LoVo (cell line): ENCODE measurements at places on chromosomes 12 and 14.

DNA sequence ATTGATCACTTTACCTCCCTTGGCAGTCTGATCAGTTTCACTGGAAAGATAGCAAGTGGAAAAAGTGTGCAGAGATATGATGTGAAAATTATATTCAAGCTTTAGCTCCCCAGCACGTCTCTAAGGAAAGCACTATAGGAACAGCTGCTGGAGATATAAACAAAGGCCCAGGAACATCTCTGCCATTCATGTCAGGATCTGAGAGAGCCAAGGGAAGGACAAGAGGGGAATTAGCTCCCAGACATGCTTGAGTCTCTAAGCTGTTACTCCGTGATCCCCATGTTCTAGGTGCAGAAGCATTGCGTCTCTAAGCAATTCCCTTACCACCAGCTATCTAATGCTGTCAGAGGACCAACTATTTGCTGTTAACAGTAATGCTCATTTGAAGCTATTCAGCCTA is 700.2 kb downstream of the DIO2 start:
- no peak for DNase-seq

GRCh38 chr14:56394826-56395530 is 184.6 kb upstream of the TMEM260 start:
- no peak for DNase-seq

GRCh38 chr12:1864867-1865266 is 44.5 kb downstream of the LRTM2 start:
- DNase-seq, result no peak

DNA sequence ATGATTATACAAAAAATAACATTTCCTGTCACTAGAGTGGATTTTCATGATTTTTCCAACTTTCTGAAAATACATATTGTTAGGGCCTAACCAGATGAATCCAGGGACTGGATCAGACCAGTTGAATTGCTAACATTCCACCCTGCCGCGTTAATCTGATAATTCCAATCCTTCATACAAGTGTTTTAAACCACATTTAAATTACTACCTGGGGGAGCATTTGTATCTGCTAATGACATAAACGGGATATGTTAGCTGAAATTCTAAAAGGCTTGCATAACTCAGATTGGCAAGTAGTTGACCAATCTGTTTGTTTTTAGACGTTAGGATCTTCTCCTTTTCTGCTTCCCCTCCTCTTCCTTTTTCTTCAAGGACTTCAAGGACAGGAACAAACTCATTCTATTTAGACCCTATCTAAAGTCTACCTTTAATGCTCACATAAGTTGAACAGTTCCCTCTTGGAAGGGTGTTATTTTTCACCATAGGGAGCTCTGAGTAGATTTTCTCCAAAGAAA is 239.0 kb downstream of the ADAMTS20 start:
- no peak for DNase-seq

GRCh38 chr12:124013073-124013472 is 40.1 kb downstream of the ZNF664 start:
- no peak for DNase-seq

DNA sequence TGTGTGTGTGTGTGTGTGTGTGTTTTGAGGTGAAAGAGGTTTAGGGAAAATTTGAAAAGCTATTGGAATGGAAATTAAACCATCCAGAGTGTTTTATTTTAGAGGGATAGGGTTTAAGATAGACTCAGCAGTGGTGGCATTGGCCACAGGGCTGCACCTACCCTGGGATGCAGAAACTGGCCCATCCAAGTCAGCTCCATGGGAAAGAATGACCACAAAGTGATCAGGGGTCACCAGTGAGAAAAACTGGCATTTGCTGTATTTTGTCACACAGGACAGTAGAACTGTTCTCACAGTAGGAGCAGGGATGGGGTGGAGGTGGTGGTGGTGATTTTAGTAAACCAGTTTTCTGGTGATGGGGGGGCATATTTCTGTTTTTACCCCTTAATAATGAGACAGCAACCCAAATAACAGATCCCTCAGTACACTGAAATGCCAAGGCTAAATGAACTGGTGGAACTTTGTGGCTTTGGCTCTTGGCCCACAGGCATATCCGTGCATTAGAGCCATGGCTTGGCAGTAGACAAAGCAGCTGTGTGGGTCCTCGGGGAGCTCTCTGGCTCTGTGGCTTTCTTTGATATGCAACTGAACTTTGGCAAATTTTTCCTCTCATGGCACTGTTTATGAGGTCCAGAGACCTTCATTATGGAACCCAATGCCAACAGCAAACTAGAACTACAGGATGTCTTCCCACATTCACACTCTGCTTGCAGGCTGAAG is 348.3 kb downstream of the ZFP36L1 start:
- peak; percentile 18 for DNase-seq

- DNase-seq, result peak; percentile 2
These were observed 29.1 kb downstream of the TMEM260 start for GRCh38 chr14:56608689-56609088.

DNA sequence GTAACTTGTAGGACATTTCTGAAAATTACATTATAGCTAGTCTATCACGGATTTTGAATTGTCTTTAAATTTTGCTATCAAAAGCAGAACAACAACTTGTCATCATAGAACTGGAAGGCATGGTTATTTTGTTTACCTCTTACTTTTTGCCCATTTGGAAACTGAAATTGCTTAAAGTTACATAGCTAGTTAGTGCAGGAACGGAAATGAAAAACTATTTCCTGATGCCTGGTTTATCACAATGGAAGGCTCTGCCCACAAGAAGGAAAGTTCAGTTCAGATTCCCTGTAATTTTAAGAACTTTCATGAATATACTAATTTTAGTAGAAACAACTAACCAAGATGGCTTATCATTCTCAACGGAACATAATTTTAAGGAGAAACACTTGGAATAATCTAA is 427.7 kb downstream of the RAD51B start:
- DNase-seq, result no peak

DNA sequence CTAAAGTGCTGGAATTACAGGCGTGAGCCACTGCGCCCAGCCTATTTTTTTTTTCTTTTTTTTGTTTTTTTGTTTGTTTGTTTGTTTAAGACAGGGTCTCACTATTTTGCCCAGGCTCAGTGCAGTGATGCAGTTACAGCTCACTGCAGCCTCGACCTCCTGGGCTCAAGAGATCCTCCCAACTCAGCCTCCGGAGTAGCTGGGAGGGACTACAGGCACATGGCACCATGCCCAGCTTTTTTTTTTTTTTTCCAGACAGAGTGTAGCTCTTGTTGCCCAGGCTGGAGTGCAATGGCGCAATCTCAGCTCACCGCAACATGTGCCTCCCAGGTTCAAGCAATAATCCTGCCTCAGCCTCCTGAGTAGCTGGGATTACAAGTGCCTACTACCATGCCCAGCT is 5.8 kb upstream of the ITFG2 start:
- DNase-seq, result no peak

GRCh38 chr12:123671876-123672275 is 963 bp downstream of the TCTN2 start:
- DNase-seq, result no peak
